Smooth muscle cell of the coronary artery (primary cell): ENCODE measurements at places on chromosomes 2 and 18. TPM values are rescaled to one million over a fixed set of nuclear protein-coding genes. Genes with fewer than 3 reads are reported as not detected.

Gene CFC1B
- not detected in 2 replicates for total RNA-seq

Gene PROM2
- total RNA-seq, result 0.15 and 1.4 TPM in 2 replicates

Gene RUFY4
- total RNA-seq, result 0.08 TPM in 1 of 2 replicates, not detected in the other

Gene CRACDL
- total RNA-seq, result 1.2 TPM in 1 of 2 replicates, not detected in the other

Gene KCNS3
- 0.70 and 3.8 TPM in 2 replicates for total RNA-seq

Gene EPB41L3
- total RNA-seq, result 0.68 and 157 TPM in 2 replicates

Gene PID1
- 6.6 and 11.4 TPM in 2 replicates for total RNA-seq

Gene ARHGAP25
- total RNA-seq, result 1.1 and 3.9 TPM in 2 replicates

Gene TACR1
- 0.08 TPM in 1 of 2 replicates, not detected in the other for total RNA-seq

Gene GPR35
- total RNA-seq, result 0.23 and 0.30 TPM in 2 replicates

Gene NYAP2
- total RNA-seq, result not detected in 2 replicates

Gene PROC
- 0.30 TPM in 1 of 2 replicates, not detected in the other for total RNA-seq

Gene C2orf66
- total RNA-seq, result 0.08 TPM in 1 of 2 replicates, not detected in the other

Gene PPP1R1C
- 0.38 TPM in 1 of 2 replicates, not detected in the other for total RNA-seq

Gene RGPD4
- under 0.01 TPM in 1 of 2 replicates, not detected in the other for total RNA-seq

Gene ARHGAP28
- 0.08 and 7.0 TPM in 2 replicates for total RNA-seq

Gene METTL4
- 2.9 and 6.6 TPM in 2 replicates for total RNA-seq

Gene CAPN13
- total RNA-seq, result not detected in 2 replicates

Gene SCN9A
- 0.83 and 2.6 TPM in 2 replicates for total RNA-seq

Gene UGT1A5
- not detected in 2 replicates for total RNA-seq

Gene STPG4
- total RNA-seq, result 0.23 TPM in 2 replicates

Gene ESPNL
- total RNA-seq, result 0.08 and 0.35 TPM in 2 replicates

Gene SERPINB4
- total RNA-seq, result 3.7 TPM in 1 of 2 replicates, not detected in the other

Gene FAM110C
- under 0.01 TPM in 1 of 2 replicates, not detected in the other for total RNA-seq

Gene INHA
- total RNA-seq, result under 0.01 and 0.38 TPM in 2 replicates

Gene TXNDC2
- total RNA-seq, result not detected in 2 replicates

Gene SELENOI
- total RNA-seq, result 5.7 and 16.5 TPM in 2 replicates

Gene NEU2
- total RNA-seq, result not detected in 2 replicates

Gene TGFA
- 1.7 TPM in 1 of 2 replicates, not detected in the other for total RNA-seq

Gene RSAD2
- total RNA-seq, result 0.08 and 0.82 TPM in 2 replicates

Gene POTEC
- 0.12 TPM in 1 of 2 replicates, not detected in the other for total RNA-seq

Gene UPP2
- total RNA-seq, result 0.23 TPM in 1 of 2 replicates, not detected in the other

Gene SULT1C2
- total RNA-seq, result 1.1 TPM in 1 of 2 replicates, not detected in the other

Gene ADD2
- total RNA-seq, result under 0.01 and 0.35 TPM in 2 replicates

Gene ABCB11
- not detected in 2 replicates for total RNA-seq

Gene SLC40A1
- total RNA-seq, result 28.9 and 359 TPM in 2 replicates

Gene ABI2
- total RNA-seq, result 12.8 and 31.0 TPM in 2 replicates

Gene KCNE4
- 0.38 and 15.8 TPM in 2 replicates for total RNA-seq

Gene PTH2R
- total RNA-seq, result 0.08 TPM in 1 of 2 replicates, not detected in the other

Gene SPDYA
- 0.12 and 0.53 TPM in 2 replicates for total RNA-seq

Gene ZAP70
- total RNA-seq, result not detected in 2 replicates

Gene INO80D
- total RNA-seq, result 2.7 and 3.5 TPM in 2 replicates

Gene IGFBP5
- total RNA-seq, result 68.3 and 246 TPM in 2 replicates

Gene ITGA6
- 2.8 and 8.9 TPM in 2 replicates for total RNA-seq
